ENCODE measurements at places on chromosomes 4 and X. TPM values are rescaled to one million over a fixed set of nuclear protein-coding genes. Genes with fewer than 3 reads are reported as not detected.

The MUC7 gene
- total RNA-seq: not detected

The TMPRSS11A gene
- total RNA-seq: not detected

The RGN gene
- total RNA-seq: 2.9 TPM

The PAGE4 gene
- not detected for total RNA-seq

The ATP1B4 gene
- total RNA-seq: not detected

The FHDC1 gene
- total RNA-seq: 0.25 TPM

The SYNPO2 gene
- total RNA-seq: 7.0 TPM

The VCX gene
- total RNA-seq: not detected

The TMSB15A gene
- total RNA-seq: 8.7 TPM

The MAGEA8 gene
- total RNA-seq: not detected

The RNF128 gene
- 1.5 TPM for total RNA-seq

The FGF5 gene
- 12.6 TPM for total RNA-seq

The RAB28 gene
- total RNA-seq: 20.7 TPM

The ZC4H2 gene
- 4.5 TPM for total RNA-seq

The PAGE2B gene
- not detected for total RNA-seq

The AVPR2 gene
- total RNA-seq: not detected

The NAT8L gene
- total RNA-seq: 0.12 TPM

The SMARCA1 gene
- total RNA-seq: 65.7 TPM

The SMIM10L2A gene
- 0.50 TPM for total RNA-seq

The ITGB1BP2 gene
- 1.00 TPM for total RNA-seq

The TMSB15C gene
- 6.2 TPM for total RNA-seq

The ASB5 gene
- total RNA-seq: 0.33 TPM

The CT47B1 gene
- not detected for total RNA-seq

The MEPE gene
- total RNA-seq: not detected

The BMP3 gene
- total RNA-seq: under 0.01 TPM

The SATL1 gene
- total RNA-seq: under 0.01 TPM

The ASMT gene
- not detected for total RNA-seq

The NEUROG2 gene
- not detected for total RNA-seq

The CD38 gene
- not detected for total RNA-seq

The PSAPL1 gene
- not detected for total RNA-seq

The SCLT1 gene
- total RNA-seq: 27.8 TPM

The CFAP47 gene
- total RNA-seq: 0.12 TPM

The DGKK gene
- total RNA-seq: not detected

The PHKA1 gene
- total RNA-seq: 10.1 TPM
